Psoas muscle (tissue), 8 donors: ENCODE measurements at places on chromosomes 12 and 14. TPM values are rescaled to one million over a fixed set of nuclear protein-coding genes. Genes with fewer than 3 reads are reported as not detected.

The KLHDC1 gene
- total RNA-seq: 6.9 TPM

- H3K27me3 ChIP-seq: no peaks in the 10 kb centered on the region
- no peak overlapping the region for H3K27ac ChIP-seq
- DNase-seq: no peak
- H3K4me3 ChIP-seq: no peak overlapping the region
- H3K36me3 ChIP-seq: no peaks in the 10 kb centered on the region
Measured at GRCh38 chr14:91770185-91770584, 38.3 kb upstream of the CATSPERB start.

GRCh38 chr12:65658360-65658759 is 165.9 kb upstream of the HMGA2 start:
- H3K4me1 ChIP-seq: no peaks in the 10 kb centered on the region
- no peaks in the 10 kb centered on the region for H3K36me3 ChIP-seq
- H3K4me3 ChIP-seq: no peak overlapping the region
- no peak for DNase-seq

The PIANP gene
- 0.10 TPM for total RNA-seq

GRCh38 chr12:225012-225411 is 11.1 kb upstream of the SLC6A12 start:
- H3K27me3 ChIP-seq: no peaks in the 10 kb centered on the region
- no peaks in the 10 kb centered on the region for H3K4me1 ChIP-seq
- no peak for DNase-seq
- H3K27ac ChIP-seq: no peak overlapping the region

GRCh38 chr14:21070083-21070609 is at the start of gene ARHGEF40:
ARHGEF40 (plus strand) TSS chr14:21070304; CDS start chr14:21070397, 93 bp downstream.
- peaks cover 24% of the 10 kb centered on the region for H3K36me3 ChIP-seq
- DNase-seq: peak; percentile 86
- peaks cover 18% of the 10 kb centered on the region for H3K4me1 ChIP-seq
- peak within 1 kb of the TSS; percentile 84 for H3K27ac ChIP-seq
- H3K4me3 ChIP-seq: peak within 1 kb of the TSS; percentile 83

DNA sequence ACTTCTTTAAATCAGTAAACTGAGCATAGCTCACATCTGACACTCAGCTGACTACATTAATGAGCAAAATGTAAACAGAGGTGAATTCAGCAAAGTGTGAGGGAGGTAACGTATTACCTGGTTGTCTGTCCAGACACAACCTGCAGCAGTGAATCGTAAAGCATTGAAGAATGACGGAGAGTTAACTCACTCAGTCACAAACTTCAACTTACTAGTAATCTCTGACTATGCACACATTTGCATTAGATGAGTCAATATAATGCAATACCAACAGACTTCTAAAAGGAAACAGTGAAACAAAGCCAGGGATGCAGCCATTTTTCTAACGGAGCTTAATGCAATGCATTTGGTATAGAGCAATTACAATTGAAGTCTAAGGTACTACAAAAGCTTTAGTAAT is 40.0 kb downstream of the STX2 start:
- no peaks in the 10 kb centered on the region for H3K4me1 ChIP-seq
- no peak overlapping the region for H3K4me3 ChIP-seq
- H3K27me3 ChIP-seq: no peaks in the 10 kb centered on the region
- peaks cover 67% of the 10 kb centered on the region for H3K36me3 ChIP-seq

The TMCC3 gene
- total RNA-seq: 61.6 TPM

GRCh38 chr14:53043027-53043581 is 92.3 kb upstream of the FERMT2 start:
- H3K4me1 ChIP-seq: no peaks in the 10 kb centered on the region
- H3K4me3 ChIP-seq: peak overlapping the region; percentile 23
- H3K36me3 ChIP-seq: peaks cover 29% of the 10 kb centered on the region

DNA sequence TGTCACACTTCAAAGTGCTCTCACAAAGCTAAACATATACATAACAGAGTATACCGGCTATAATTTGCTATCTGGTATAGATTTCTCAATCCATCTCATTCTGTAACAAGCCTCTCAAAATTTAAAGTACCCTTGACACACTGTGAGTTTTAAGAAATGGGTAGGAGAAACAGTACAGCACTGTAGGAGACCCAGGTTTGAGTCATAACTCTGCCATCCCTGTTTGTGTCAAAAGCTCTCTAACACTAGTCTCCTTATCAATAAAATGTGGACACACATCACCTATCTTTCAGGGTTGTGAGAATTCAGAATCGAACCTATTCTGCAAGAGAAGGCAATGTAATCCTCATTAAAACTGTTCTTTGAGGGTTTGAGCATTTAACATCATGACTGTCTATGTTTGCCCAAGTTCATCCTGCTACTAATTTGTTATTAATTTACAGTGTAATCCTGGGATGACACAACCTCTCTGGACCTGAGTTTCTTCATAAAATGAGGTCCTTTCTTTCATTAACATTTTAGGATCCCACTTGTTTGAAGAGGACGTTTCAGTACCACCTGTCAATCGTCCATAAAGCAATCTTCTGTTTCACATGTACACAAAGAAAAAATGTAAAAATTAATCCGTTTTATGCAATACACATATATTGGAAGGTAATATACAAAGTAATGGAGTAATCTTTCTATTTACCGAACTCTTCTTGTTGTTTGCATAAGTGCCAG is 12.1 kb downstream of the SPTSSA start:
- no peaks in the 10 kb centered on the region for H3K27me3 ChIP-seq
- H3K4me1 ChIP-seq: no peaks in the 10 kb centered on the region
- peaks cover 10% of the 10 kb centered on the region for H3K36me3 ChIP-seq
- DNase-seq: no peak
- H3K4me3 ChIP-seq: no peak overlapping the region

GRCh38 chr14:51228890-51229289 is 11.2 kb upstream of the TMX1 start:
- H3K36me3 ChIP-seq: no peaks in the 10 kb centered on the region
- H3K4me3 ChIP-seq: no peak overlapping the region
- no peaks in the 10 kb centered on the region for H3K27me3 ChIP-seq

DNA sequence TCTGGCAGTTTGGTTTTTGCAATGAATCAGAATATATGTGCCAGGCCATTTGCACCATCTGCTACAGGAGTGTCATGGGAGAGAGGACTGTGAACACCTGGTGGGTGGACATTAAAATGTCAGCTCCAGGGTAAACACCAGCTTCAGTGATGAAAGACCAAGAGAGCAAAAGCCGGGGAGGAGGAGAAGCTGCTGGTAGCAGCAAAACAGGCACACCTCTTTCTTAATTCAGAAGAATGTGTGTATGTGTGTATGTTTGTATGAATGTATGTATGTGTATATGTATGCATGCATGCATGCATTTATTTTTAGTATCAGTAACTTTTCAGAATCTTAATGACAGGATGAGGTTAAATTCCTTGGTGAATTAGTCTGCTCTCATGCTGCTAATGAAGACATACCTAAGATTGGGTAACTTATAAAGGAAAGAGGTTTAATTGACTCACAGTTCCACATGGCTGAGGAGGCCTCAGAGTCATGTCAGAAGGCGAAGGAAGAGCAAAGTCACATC is 357.4 kb upstream of the PRICKLE1 start:
- no peak for DNase-seq
- H3K4me3 ChIP-seq: no peak overlapping the region
- no peaks in the 10 kb centered on the region for H3K4me1 ChIP-seq

The OTX2 gene
- not detected for total RNA-seq

GRCh38 chr12:32390572-32391219 is 8.7 kb upstream of the FGD4 start:
- H3K36me3 ChIP-seq: no peaks in the 10 kb centered on the region
- H3K4me3 ChIP-seq: peak overlapping the region; percentile 54
- H3K4me1 ChIP-seq: no peaks in the 10 kb centered on the region
- DNase-seq: no peak
- H3K27me3 ChIP-seq: no peaks in the 10 kb centered on the region
- H3K27ac ChIP-seq: no peak overlapping the region

The OR4K2 gene
- not detected for total RNA-seq

- H3K27me3 ChIP-seq: no peaks in the 10 kb centered on the region
- H3K4me3 ChIP-seq: no peak overlapping the region
- H3K27ac ChIP-seq: no peak overlapping the region
- no peaks in the 10 kb centered on the region for H3K4me1 ChIP-seq
Measured at GRCh38 chr12:83850531-83850930, 1062.1 kb downstream of the SLC6A15 start.

The LMBR1L gene
- total RNA-seq: 23.7 TPM

DNA sequence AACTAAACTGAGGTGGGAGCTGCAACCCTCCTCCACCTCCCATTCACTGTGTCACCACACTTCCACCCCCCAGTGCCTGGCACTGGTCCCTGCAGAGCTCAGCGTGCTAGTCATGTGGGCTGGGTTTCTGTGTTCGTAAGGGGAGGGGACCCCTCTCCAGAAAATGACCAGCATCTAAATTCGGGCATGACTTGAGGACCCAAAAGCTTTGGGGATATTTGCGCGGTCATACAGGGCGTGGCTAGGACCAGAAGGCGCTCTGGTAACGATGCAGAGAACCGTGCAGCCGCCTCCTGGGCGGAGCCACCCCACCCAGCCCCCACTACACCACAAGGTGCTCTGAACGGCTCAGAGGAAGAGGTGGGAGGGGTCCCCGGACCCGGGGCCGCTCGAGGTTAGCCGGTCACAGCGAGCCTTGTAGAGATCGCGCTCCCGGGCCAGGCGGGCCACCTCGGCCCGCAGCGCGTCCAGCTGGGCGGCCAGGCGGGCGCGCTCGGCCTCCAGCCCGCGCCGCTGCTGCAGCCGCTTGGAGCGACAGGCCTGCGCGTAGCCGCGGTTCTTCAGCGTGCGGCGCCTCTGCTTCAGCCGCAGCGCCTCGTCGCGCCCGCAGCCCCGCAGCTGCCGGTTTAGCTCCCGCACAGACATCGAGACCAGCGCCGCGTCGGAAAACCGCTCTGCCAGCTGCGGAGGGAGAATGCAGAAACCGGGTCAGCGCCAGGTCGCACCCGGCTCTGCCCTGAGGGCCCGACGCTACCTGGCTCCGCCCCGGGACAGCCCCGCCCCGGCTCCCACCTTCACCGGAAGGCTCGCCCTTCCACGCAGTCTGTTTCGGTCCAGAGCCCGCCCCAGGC is 9.8 kb downstream of the CPNE6 start:
- DNase-seq: peak; percentile 41
- peaks cover 5% of the 10 kb centered on the region for H3K4me1 ChIP-seq
- H3K36me3 ChIP-seq: no peaks in the 10 kb centered on the region
- H3K27me3 ChIP-seq: no peaks in the 10 kb centered on the region
- peak overlapping the region; percentile 77 for H3K4me3 ChIP-seq

DNA sequence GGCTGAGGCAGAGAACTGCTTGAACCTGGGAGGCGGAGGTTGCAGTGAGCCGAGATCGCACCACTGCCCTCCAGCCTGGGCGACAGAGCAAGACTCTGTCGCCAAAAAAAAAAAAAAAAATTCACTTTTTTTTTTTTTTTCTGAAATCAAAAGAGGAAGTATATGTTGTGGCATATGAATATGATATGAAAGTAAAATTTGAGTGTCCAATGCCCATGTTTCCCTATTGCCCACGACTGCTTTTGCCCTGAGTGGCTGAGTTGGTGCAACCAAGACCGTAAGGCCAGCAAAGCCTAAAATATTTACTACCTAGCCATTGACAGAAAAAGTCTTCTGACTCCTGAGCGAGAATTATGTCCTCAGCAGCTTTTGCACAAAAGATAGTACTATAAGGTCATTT is 101.7 kb upstream of the PARP11 start:
- peaks cover 2% of the 10 kb centered on the region for H3K27me3 ChIP-seq
- no peaks in the 10 kb centered on the region for H3K4me1 ChIP-seq
- H3K27ac ChIP-seq: no peak overlapping the region
- no peaks in the 10 kb centered on the region for H3K36me3 ChIP-seq
- H3K4me3 ChIP-seq: no peak overlapping the region

DNA sequence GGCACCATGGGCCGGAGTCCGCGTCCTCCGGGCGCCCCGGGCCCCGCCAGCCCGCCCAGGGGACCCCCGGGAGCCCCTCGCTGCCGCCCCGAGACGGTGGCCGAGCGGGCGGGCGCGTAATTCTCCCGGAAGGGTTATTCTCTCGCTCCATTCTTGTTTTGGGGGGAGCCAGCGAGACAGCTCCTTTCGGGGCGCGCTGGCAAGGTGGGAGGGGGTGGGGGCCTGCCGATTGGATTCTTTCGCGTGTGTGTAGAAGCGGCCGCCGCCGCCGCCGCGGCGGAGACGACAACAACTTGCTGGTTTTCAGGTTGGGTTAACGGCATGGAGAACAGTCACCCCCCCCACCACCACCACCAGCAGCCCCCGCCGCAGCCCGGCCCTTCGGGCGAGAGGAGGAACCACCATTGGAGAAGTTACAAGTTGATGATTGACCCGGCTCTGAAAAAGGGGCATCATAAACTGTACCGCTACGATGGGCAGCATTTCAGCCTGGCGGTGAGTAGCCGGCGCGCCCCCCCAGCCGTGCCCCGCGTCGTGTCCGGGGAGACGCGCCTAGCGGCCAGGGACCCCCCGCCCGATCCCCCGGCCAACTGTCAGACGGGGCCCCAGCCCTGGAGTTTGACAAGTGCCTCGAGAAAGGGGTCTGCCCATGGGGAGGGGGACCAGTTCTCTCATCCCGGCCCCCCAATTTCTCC is 755 bp downstream of the SETD1B start:
- H3K4me3 ChIP-seq: peak overlapping the region; percentile 86
- H3K36me3 ChIP-seq: peaks cover 18% of the 10 kb centered on the region
- H3K4me1 ChIP-seq: peaks cover 24% of the 10 kb centered on the region
- no peaks in the 10 kb centered on the region for H3K27me3 ChIP-seq
- H3K27ac ChIP-seq: peak overlapping the region; percentile 100

DNA sequence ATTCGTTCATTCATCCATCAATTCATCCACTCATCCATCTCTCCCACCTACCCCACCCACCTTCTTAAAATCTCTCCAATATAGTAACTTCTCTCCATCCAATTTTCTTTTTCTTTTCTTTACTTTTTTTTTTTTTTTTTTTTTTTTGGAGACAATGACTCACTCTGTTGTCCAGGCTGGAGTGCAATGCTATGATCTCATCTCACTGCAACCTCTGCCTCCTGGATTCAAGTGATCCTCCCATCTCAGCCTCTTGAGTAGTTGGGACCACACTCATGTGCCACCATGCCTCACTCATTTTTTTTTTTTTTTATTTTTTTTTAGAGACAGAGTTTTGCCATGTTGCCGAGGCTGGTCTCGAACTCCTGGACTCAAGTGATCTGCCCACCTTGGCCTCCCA is 118.4 kb downstream of the SUDS3 start:
- no peaks in the 10 kb centered on the region for H3K36me3 ChIP-seq
- no peaks in the 10 kb centered on the region for H3K4me1 ChIP-seq
- no peak overlapping the region for H3K4me3 ChIP-seq

The DPPA3 gene
- not detected for total RNA-seq

- no peaks in the 10 kb centered on the region for H3K27me3 ChIP-seq
- H3K27ac ChIP-seq: no peak overlapping the region
- no peak overlapping the region for H3K4me3 ChIP-seq
- DNase-seq: no peak
- H3K36me3 ChIP-seq: no peaks in the 10 kb centered on the region
Measured at GRCh38 chr12:89228491-89228890, 123.8 kb downstream of the DUSP6 start.

DNA sequence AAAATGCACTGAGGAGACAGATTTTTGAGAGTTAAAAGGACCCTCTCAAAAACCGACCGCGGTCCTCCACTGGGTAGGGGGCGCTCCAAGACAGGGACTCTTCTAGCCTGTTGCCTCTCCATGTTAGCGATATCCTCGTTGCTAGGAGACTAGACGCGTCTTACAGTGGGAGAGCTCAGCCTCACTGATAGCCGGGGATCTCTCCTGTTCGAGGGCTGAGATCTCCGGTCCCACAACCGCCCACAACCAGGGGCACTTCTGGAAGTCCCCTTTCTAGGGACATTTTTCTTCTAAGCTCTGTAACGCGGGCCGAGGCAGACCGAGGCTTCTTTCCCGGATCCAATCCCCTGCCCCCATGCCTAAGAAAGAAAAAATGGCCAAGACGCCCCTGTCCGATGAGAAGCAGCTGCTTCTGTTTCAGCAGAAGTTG is 21.3 kb downstream of the FKBP11 start:
- peak; percentile 77 for DNase-seq
- H3K4me3 ChIP-seq: peak overlapping the region; percentile 55
- H3K36me3 ChIP-seq: no peaks in the 10 kb centered on the region
- no peaks in the 10 kb centered on the region for H3K4me1 ChIP-seq

The BDKRB1 gene
- not detected for total RNA-seq
